ENCODE measurements at places on chromosomes 3 and 15. TPM values are rescaled to one million over a fixed set of nuclear protein-coding genes. Genes with fewer than 3 reads are reported as not detected.
A peak's percentile ranks its signal among the peaks of the same experiment; 100 is the strongest.

DNA sequence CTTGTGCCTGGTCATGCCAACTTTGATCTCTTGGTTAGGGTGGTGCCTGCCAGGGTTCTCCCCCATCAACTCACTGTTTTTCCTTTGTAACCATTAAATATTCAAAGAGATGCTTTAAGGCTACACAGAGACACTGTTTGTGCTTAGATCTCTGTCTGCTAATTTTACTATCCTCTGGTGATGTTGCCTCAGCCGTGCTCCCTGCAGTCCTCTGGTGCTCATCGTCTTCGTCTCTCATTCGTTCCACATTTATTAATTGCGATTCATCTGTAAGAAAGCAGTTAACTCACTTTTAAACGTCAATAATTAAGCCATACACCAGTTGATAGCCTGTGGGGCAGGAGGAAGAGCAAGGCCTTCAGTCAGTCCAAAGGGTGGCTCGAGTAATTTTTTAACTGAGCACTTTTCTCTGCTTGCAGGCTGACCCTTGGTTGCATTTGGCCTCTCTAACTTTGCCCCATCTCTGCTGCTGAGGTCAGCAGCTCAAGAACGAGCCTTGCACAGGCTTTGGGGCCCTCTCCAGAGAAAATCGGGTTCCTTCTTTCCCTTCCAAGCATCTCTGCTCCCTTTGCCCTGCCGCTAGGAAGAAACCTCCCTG lies 62.9 kb downstream of the KLF15 start:
- H3K4me1 ChIP-seq, result peaks cover 27% of the 10 kb centered on the region
- no peak for DNase-seq
- H3K4me3 ChIP-seq, result no peak overlapping the region
- peaks cover 15% of the 10 kb centered on the region for H3K27me3 ChIP-seq

GRCh38 chr3:192914848-192915247 lies 2.8 kb downstream of the MB21D2 start:
- no peak for DNase-seq
- H3K27ac ChIP-seq, result peak overlapping the region; percentile 42
- H3K36me3 ChIP-seq, result peaks cover 35% of the 10 kb centered on the region
- peaks cover 59% of the 10 kb centered on the region for H3K4me1 ChIP-seq
- peak overlapping the region; percentile 100 for H3K4me3 ChIP-seq

DNA sequence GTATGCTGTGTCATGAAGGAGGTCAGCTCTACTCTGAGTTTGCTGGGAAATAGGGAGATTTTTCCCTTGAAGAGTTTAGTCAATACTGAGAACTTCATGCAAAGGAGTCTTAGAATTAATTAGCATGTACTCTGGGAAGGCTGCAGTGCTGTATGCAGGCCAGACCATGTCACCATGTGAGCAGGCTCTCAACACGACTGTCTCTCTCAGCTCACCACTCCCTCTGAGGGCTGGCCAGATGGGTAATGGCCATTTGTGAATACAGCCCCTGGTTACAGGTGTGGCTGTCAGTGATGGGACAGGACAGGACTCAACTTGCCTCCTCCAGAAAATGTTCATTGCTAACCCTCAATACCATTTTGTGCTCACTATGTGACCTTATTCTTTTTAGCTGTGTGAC lies 5.1 kb upstream of the CERS3 start:
- H3K27ac ChIP-seq, result no peak overlapping the region
- no peaks in the 10 kb centered on the region for H3K4me1 ChIP-seq
- no peaks in the 10 kb centered on the region for H3K36me3 ChIP-seq
- DNase-seq, result no peak
- H3K4me3 ChIP-seq, result no peak overlapping the region
- peaks cover 4% of the 10 kb centered on the region for H3K27me3 ChIP-seq

Gene IQCH
- 1.3 TPM for total RNA-seq

- H3K36me3 ChIP-seq, result no peaks in the 10 kb centered on the region
- DNase-seq, result peak; percentile 48
- peak overlapping the region; percentile 51 for H3K4me3 ChIP-seq
- peaks cover 11% of the 10 kb centered on the region for H3K27me3 ChIP-seq
- no peak overlapping the region for H3K27ac ChIP-seq
Observed at GRCh38 chr15:88246666-88247446, 9.7 kb downstream of the NTRK3 start.

DNA sequence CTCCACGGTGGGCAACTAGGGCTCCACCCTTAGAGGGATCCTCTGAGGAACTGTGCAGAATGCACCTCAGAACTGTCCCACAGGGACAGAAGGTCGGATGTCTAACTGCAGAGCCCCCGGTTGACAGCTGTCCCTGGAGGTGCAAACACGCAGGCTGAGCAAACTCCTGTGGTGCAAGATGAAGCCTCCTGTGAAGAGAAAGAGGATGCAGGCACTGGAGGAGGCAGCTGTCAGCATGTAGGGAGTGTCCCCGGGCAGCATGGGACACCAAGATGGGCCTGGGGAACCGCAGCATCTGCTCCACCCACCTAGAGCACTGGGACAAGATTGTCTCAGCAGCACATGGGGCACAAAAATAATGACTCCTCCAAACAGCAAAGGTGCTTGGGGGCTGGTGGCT lies 258.9 kb downstream of the ABHD5 start:
- peaks cover 16% of the 10 kb centered on the region for H3K4me1 ChIP-seq
- H3K27ac ChIP-seq, result no peak overlapping the region
- H3K27me3 ChIP-seq, result peaks cover 38% of the 10 kb centered on the region
- no peak overlapping the region for H3K4me3 ChIP-seq

- no peak overlapping the region for H3K4me3 ChIP-seq
- no peaks in the 10 kb centered on the region for H3K36me3 ChIP-seq
- peaks cover 32% of the 10 kb centered on the region for H3K27me3 ChIP-seq
- H3K27ac ChIP-seq, result no peak overlapping the region
- no peak for DNase-seq
Observed at GRCh38 chr3:194867270-194867983, 181.7 kb downstream of the FAM43A start.

DNA sequence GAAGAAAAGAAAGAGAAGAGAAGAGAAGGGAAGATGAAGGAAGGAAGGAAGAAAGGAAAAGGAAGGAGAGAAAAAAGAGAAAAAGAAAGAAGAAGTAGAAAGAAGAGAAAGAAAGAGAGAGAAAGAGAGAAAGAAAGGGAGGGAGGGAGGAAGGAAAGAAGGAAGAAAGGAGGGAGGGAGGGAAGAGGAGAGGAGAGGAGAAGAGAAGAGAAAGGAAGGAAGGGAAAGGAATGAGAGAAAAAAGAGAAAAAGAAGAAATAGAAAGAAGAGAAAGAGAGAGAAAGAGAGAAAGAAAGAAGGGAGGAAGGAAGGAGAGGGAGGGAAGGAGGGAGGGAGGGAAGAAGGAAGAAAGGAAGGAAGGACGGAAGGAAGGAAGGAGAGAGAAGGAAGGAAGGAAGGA lies 217.9 kb upstream of the POU1F1 start:
- no peak overlapping the region for H3K27ac ChIP-seq
- H3K4me3 ChIP-seq, result no peak overlapping the region
- DNase-seq, result no peak

DNA sequence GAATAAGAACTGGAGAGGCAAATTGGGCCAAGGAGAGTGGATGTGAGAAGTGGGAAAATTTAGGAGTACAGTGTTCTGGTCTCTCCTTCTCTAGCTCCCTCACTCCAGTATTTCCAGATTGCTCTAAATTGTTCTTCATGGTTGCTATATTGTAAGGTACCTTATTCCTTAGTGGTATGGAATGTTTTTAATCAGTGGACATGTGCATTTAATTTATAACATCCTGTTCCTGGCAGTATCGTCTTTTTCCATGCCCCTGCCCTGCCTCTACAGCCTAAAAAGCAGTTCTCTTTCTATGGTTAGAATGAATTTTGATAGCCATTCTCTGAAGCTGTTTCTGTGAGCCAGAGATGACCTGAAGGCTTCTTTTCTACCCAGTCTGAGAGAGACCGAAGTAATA lies 180.5 kb downstream of the TCF12 start:
- H3K36me3 ChIP-seq, result peaks cover 22% of the 10 kb centered on the region
- no peak for DNase-seq
- no peaks in the 10 kb centered on the region for H3K27me3 ChIP-seq

- H3K36me3 ChIP-seq, result no peaks in the 10 kb centered on the region
- no peaks in the 10 kb centered on the region for H3K27me3 ChIP-seq
- H3K4me1 ChIP-seq, result peaks cover 5% of the 10 kb centered on the region
- no peak for DNase-seq
- no peak overlapping the region for H3K4me3 ChIP-seq
- H3K27ac ChIP-seq, result no peak overlapping the region
Observed at GRCh38 chr3:151538456-151539393, 77.9 kb upstream of the IGSF10 start.

GRCh38 chr3:39065197-39065596 lies 13.4 kb downstream of the WDR48 start:
- no peak overlapping the region for H3K4me3 ChIP-seq
- H3K27me3 ChIP-seq, result no peaks in the 10 kb centered on the region
- peak; percentile 46 for DNase-seq
- peaks cover 42% of the 10 kb centered on the region for H3K4me1 ChIP-seq
- H3K27ac ChIP-seq, result peak overlapping the region; percentile 55

GRCh38 chr15:29135309-29135657 lies 134.3 kb downstream of the NSMCE3 start:
- no peak overlapping the region for H3K27ac ChIP-seq
- H3K4me1 ChIP-seq, result peaks cover 8% of the 10 kb centered on the region
- no peaks in the 10 kb centered on the region for H3K36me3 ChIP-seq
- peaks cover 13% of the 10 kb centered on the region for H3K27me3 ChIP-seq
- DNase-seq, result no peak
- no peak overlapping the region for H3K4me3 ChIP-seq

Gene CHAC1
- total RNA-seq, result 21.7 TPM

DNA sequence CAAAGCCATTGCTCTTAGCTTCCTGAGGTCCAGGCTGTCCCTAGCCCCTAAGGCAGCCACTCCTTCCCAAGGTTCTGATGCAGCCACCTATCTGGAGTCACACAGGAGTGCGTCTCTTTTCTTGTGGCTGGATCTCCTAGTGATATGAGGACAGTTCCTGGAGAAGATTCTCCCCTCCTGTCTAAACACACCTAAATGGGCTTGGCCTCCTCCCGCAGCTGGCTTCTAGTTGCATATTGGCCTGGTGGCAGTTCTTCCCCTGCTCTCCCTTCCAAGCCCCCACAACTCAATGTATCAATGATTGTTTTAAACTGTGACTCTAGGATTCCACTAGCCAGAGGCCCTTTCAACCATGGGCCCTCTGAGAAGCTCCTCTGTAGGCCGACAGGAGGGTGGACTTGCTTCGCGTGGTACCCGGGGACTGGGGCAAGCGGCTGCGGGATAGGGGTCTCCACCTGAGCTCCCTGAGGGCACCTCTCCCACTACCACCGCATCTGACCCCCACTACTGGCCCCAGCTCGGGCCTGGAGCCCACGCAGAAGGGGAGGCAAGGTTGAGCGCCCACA lies 1.4 kb downstream of the ITGA11 start:
- peaks cover 14% of the 10 kb centered on the region for H3K4me1 ChIP-seq
- no peak overlapping the region for H3K27ac ChIP-seq
- no peak overlapping the region for H3K4me3 ChIP-seq
- H3K36me3 ChIP-seq, result no peaks in the 10 kb centered on the region

DNA sequence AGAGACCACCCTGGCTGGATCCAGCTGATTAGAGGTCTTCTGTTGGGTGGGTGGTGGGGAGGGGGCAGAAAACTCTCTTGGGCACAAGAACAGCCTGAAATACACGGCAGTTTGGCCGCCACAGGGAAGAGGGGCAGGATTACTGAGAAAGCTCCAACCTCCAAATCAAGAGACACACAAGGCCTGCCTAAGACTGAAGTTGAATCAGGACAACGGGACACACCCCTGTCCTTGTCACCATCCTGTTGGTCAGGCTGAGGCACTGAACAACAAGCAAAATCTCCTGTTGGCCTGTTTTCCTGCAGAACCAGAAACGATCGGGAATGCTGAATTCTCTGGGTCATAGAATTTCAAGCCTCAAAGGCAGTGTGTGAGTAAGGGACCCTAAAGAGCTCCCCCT lies 247.8 kb downstream of the FAM43A start:
- peaks cover 30% of the 10 kb centered on the region for H3K4me1 ChIP-seq
- no peaks in the 10 kb centered on the region for H3K36me3 ChIP-seq
- DNase-seq, result no peak
- H3K27me3 ChIP-seq, result peaks cover 8% of the 10 kb centered on the region
- H3K27ac ChIP-seq, result no peak overlapping the region

GRCh38 chr15:90677807-90678790 lies 39.0 kb upstream of the BLM start:
- peaks cover 16% of the 10 kb centered on the region for H3K27me3 ChIP-seq
- no peak overlapping the region for H3K27ac ChIP-seq
- no peak overlapping the region for H3K4me3 ChIP-seq

GRCh38 chr3:32568953-32569352 lies 1.7 kb downstream of the DYNC1LI1 start:
- no peaks in the 10 kb centered on the region for H3K27me3 ChIP-seq
- no peak overlapping the region for H3K27ac ChIP-seq
- no peak for DNase-seq

GRCh38 chr3:197105786-197106185 lies 76.2 kb upstream of the MELTF start:
- H3K27ac ChIP-seq, result no peak overlapping the region
- H3K4me3 ChIP-seq, result no peak overlapping the region
- H3K4me1 ChIP-seq, result peaks cover 18% of the 10 kb centered on the region
- peaks cover 35% of the 10 kb centered on the region for H3K36me3 ChIP-seq
- H3K27me3 ChIP-seq, result no peaks in the 10 kb centered on the region
- DNase-seq, result no peak

Gene SPINK8
- not detected for total RNA-seq

GRCh38 chr3:193868590-193868989 lies 267.4 kb upstream of the HES1 start:
- H3K36me3 ChIP-seq, result no peaks in the 10 kb centered on the region
- H3K4me1 ChIP-seq, result peaks cover 43% of the 10 kb centered on the region
- H3K4me3 ChIP-seq, result no peak overlapping the region
- no peak for DNase-seq
- no peak overlapping the region for H3K27ac ChIP-seq

- peak; percentile 8 for DNase-seq
- H3K36me3 ChIP-seq, result peaks cover 5% of the 10 kb centered on the region
- peak overlapping the region; percentile 90 for H3K27ac ChIP-seq
- peaks cover 55% of the 10 kb centered on the region for H3K4me1 ChIP-seq
- H3K4me3 ChIP-seq, result peak overlapping the region; percentile 98
Observed at GRCh38 chr3:38497031-38497430, 891 bp downstream of the EXOG start.

DNA sequence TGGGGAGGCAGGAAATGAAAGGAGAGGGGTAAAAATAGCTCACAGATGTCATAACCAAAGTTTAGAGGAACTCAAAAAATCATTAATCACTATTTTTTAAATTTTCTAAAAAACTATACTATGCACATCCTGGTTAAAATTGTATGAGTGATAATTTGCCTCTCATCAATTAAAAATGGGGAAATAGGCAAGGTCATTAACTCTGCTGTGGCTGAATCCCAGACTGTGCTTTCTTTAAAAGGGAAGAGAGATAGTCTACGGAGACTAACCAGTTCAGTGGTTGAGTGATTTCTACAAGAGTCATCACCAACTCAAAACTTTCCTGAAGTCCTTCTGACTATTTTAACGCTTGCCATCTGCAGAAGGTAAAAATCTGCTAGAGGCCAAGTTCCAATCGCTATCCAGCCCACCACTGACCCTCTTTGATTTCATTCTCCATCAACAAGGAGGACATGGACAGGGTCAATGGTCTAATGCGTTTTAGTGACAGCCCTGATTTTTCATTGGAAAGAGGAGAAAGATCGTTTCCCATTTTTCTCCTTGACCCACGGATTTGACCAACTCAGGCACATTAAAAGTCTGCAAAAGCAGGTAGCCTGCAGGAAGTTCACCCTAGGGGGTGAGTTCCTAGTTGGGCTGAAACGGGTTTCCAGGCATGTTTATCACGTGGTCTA lies 850 bp downstream of the SUCLG2 start:
- no peak for DNase-seq
- H3K4me1 ChIP-seq, result peaks cover 58% of the 10 kb centered on the region
- peak overlapping the region; percentile 89 for H3K4me3 ChIP-seq
- peak overlapping the region; percentile 92 for H3K27ac ChIP-seq

GRCh38 chr15:66756295-66756694 lies 54.3 kb downstream of the SMAD6 start:
- peaks cover 26% of the 10 kb centered on the region for H3K36me3 ChIP-seq
- H3K4me3 ChIP-seq, result no peak overlapping the region
- no peak overlapping the region for H3K27ac ChIP-seq
- no peak for DNase-seq
- no peaks in the 10 kb centered on the region for H3K27me3 ChIP-seq

Measured in HFFc6 (cell line).